ENCODE measurements at places on chromosomes 5 and 9. TPM values are rescaled to one million over a fixed set of nuclear protein-coding genes. Genes with fewer than 3 reads are reported as not detected.

Gene PCDHGB7
- 1.4 TPM for polyA plus RNA-seq

Gene CER1
- not detected for polyA plus RNA-seq

Gene SPAAR
- polyA plus RNA-seq = 0.29 TPM

Gene CCDC180
- 1.6 TPM for polyA plus RNA-seq

Gene CDC20B
- polyA plus RNA-seq = not detected

Gene FBLL1
- polyA plus RNA-seq = 0.09 TPM

Gene GHR
- polyA plus RNA-seq = 1.2 TPM

Gene NOXA1
- 6.5 TPM for polyA plus RNA-seq

Gene FYB1
- 0.86 TPM for polyA plus RNA-seq

Gene SIT1
- polyA plus RNA-seq = 0.75 TPM

Measured in esophagus (tissue), 2 donors.